ENCODE measurements at places on chromosomes 5 and 9. TPM values are rescaled to one million over a fixed set of nuclear protein-coding genes. Genes with fewer than 3 reads are reported as not detected.
A peak's percentile ranks its signal among the peaks of the same experiment; 100 is the strongest.

DNA sequence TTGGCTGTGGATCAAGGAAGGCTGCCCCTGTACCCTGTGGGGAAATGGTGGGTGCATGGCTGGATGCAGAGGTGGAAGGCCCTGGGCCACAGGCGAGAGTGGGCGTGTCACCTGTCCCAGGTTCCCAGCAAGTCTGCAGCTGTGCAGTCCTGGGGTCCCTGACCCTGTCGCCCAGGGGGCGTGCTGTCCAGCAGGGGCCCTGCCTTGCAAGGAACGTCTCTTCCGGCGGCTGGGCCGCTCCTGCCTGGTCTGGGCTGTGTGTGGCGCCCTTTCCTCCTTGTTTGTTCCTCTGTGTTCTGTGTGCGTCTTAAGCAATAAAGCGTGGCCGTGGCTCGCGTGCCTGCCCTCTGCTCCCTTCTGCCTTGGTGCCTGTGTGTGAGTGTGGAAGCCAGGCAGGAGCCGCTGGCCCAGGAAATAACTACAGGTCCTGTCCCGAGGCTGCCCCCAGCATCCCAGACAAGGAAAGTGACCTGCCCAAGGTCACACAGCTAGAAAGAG lies 8.4 kb downstream of the SLC2A6 start:
- no peak for DNase-seq

DNA sequence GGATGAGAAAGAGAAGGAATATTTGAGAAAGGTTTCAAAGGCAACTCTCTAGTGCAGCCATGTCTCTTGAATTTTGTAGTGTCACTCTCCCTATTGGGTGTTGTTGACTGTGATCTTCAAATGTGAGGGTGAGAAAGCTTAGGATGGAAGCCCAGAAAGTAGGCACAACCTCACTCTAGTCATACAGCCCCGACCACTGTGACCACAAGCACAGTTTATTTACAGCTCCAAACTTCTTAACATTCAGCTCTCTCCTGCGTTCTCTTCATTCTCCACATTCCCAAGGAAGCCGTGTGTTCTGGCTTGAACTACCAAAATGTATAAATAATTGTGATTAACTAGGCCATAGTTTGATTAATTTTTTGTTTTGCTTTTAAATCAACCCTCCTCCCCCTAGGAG lies 542.9 kb downstream of the LRRC70 start:
- DNase-seq = no peak

DNA sequence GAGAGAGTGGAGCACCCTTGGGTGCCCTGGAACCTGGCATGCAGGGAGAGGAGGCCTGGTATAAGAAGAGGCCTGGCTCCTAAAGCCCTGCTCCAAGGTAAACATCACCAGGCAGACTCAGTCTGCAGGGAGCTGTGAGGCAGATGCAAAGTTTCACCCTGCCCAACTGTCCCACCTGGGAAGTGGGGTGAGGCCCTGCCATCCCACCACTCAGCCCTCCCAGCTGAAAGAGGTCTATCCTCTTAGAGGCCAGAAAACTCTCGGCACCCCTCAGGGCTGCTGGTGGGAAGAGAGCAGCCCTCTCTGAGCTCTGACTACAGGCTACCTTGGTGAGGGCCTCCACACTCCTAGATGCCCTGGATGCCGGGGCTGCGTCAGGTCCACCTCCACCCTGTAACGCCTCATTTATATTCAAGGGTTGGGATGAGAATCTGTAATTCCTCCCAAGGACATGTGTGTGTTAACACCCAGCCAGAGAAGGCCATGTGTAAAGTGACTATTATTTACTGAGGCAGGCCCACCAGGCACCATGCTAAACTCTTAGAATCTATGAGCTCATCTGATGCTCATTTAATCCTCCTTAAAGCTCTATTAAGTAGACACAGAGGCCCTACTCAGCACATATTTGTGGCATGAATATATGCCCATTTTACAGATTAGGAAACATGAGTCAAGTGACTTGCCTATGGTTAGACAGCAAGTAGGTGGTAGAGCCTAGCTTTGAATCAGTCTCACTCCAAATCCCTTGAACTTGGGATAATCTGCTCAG lies 205.9 kb downstream of the FSTL4 start:
- no peak for DNase-seq

- DNase-seq = no peak
Measured at GRCh38 chr5:118447350-118447749, 541.0 kb downstream of the DTWD2 start.

DNA sequence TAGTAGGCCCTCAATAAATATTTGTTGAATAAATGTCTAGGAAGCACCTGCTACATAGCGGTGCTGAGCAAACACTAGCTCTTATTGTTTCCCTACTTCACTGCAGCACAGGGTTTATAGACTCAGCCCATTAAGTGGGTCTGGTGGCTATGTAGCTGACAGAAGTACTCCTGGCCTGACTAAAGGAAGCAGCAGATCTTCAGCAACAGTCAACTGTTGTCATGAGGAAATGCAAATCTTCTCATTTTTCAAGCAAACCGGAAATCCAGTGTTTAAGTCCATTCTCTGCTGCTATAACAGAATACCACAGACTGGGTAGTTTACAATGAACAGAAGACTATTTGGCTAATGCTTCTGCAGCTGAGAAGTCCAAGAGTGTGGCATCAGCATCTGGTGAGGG lies 2.8 kb upstream of the TEX10 start:
- DNase-seq = no peak

DNA sequence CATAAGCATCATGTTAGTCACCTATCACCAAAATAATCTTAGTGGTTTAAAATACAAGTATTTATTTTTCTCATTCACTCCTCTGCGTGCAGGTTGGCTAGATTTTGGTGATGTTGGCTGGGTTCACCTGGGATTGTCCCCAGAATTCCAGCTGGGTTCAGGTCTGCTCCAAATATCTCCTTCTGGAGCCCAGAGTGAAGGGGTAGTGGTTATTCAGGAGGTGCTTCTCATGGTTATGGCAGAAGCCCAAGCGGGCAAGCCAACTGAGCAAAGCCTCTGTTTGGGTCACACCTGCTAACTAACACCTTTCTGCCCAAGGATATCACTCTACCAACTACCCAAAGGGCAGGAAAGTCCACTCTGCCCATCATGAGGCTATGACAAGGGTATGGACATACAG lies 4.7 kb upstream of the SLC25A46 start:
- no peak for DNase-seq

Gene DIRAS2
- 1.1 TPM for total RNA-seq

GRCh38 chr5:169548315-169548714 lies 35.3 kb upstream of the SPDL1 start:
- DNase-seq = no peak

DNA sequence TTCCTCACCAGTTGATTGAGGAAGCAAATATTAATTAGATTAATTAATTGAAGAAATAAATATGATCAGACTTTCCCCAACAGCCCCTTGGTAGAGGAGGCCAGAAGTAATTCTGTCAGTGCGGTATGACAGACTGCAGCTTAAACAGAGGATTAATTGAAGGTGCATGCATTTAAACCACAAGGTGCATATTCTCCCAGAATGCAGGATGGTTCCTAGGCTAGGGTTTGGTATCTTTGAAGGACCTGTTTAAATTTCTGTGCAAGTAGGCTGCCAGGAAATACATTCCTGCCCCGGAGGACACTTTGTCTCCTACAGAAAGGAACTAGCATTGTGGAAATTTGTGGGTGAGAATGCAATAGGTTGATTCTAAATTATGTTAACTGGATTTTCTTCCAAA lies 50.5 kb upstream of the PALM2AKAP2 start:
- DNase-seq = no peak

GRCh38 chr9:126500600-126501382 lies 112.9 kb upstream of the LMX1B start:
- peak; percentile 79 for DNase-seq

Gene ROR2
- 4.4 TPM for total RNA-seq

Gene COL27A1
- total RNA-seq = 7.6 TPM

GRCh38 chr5:38853753-38854470 lies 8.1 kb downstream of the OSMR start:
- DNase-seq = no peak

Gene CDH18
- total RNA-seq = not detected

DNA sequence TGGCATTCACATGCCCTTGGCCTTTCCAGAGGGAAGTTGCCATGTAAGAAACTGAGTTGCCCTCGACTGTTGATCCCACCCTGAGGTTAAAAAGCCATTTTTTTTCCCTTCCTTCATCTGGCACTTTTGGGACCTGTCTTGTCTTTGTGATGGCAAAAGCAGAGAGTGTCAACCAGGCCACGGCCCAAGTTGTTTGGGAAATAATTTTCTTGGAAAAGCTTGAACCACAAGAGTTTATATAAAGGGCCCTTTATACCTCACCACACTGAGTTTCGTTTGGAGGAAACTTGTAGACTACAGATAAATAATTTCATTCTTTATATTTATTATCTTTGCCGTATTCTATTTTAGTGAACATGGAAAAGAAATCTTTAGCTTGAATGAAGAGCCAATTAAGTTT lies 34.3 kb downstream of the ACTBL2 start:
- no peak for DNase-seq

DNA sequence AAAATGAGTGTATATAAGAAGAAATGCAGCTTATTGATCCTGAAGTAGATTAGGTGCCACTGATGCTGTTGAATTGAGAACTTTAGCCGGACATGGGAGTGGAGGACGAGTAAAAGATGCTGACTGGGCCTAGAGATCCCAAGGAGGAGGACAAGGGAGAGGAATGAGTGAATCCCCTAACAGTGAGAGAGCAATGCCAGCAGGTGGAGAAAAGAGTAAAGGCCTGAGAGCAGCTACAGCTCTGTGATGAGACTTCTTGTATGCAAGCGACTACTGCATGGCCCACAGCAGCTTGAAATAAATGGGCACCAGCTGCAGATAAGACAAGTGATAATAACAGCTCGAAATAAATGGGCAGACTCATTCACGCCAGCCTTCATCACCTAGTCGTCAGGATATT lies 44.5 kb upstream of the JMY start:
- no peak for DNase-seq

DNA sequence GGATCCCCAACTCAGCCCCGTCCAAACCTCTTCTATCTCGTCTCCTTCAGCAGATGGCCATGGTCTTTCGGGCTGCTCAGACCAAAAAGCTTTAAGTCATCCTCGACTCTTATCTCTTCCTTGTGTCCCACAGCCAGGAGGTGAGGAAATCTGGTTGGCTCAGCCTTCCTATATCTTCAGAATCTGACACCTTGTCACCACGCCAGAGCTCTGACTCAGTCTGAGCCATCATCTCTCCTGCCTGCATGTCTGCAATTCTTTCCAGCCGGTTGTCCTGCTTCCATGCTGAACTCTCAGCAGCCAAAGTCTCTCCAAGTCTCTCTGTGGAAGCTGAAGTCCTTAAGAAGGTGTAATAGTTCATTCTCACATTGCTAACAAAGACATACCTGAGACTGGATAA lies 419.3 kb upstream of the ADAMTS16 start:
- no peak for DNase-seq

All from Peyer's patch (tissue), 4 donors.